Tibial artery (tissue), 4 donors: ENCODE measurements at places on chromosomes 7 and 10.

- no peak for DNase-seq
Measured at GRCh38 chr7:101635484-101635883, 6.4 kb upstream of the MYL10 start.

DNA sequence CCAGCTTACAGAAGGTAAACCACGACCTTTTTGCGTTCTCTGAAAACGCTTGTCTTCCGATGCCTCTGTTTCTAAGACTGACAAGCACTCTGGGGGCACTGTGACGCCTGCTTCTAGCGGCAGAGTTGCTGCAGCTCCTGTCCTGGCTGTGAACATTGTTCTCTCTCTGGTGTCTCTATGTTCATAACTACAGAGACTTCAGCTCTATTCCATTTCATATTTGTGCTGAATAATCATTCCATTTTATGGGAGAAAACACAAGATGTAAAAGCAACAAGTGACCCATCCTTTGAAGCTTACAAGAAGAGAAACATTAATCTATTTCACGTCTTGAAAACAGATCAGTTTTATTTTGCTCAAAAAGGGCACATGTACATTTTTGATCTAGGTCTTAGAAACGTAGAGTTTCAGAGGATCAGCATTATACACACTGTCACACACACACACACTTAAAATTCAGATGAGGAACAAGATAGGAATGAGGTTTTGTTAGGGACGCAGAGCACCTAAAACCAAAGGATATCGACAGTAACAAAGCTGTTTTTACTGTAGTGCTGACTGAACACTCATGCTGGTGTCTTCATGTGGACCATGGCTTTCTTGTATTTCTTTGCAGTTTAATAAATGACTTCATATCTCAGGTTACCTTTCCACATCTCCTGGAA, 3.0 kb downstream of the IKZF1 start:
- DNase-seq: no peak

DNA sequence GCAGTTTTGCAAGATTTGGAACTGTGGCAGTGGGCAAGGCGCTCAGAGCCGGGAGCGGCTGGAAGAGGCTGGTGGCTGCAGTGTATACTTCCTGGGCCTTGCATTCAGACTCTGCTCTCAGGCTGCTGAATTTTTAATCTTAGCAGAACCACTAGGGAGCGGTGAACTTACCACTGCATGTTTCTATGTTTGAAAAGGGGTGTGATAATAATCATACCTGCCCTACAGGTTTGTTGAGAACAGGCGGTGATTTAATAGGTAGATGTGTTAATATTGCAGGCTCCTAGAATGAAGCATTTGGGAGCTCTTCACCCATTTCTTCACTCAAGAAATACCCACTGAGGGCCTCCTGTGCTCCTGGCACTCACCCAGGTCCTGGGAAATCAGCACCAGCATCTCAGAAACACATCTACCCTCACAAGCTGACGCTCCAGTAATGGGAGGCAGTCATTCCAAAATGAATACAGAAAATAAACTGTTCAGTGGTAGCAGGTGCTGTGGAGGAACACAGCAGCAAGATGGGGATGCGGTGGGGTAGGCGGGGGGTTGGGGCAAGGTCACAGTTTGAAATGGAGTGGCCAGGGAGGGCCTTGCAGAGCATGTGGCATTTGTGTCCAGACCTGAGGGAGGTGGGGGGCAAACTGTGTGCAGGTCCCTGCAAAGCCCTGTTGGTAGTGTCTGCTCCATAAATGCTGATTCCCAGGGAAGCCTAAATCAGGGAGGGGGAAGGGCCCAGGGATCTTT, 41.0 kb downstream of the VWA2 start:
- no peak for DNase-seq

- no peak for DNase-seq
Measured at GRCh38 chr7:93374345-93374940, 142.3 kb downstream of the VPS50 start.

- DNase-seq: no peak
Measured at GRCh38 chr10:80540981-80541750, 3.5 kb downstream of the SH2D4B start.
